ENCODE measurements at places on chromosomes 12 and 14. TPM values are rescaled to one million over a fixed set of nuclear protein-coding genes. Genes with fewer than 3 reads are reported as not detected.
A peak's percentile ranks its signal among the peaks of the same experiment; 100 is the strongest.

- DNase-seq: no peak
Observed at GRCh38 chr12:64752833-64753238, 6.4 kb downstream of the GNS start.

DNA sequence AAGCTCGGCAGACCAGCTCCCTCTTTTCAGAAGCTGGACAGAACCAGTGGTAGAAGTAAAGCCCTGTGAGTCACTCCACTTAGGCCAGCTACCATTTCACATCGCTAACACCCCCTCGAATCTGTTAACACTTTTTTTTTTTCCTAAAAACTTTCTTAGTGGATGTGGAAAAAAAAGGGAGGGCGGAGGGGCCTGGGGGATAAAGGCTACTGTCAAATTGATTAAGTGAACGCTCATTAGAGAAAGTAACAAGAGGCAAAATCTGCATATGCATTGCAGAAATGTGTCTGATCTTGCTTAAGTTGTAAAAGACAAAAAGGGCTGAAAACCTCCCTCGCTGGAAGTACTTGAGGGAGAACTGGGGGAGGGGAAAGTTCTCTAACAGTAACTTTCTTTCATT, 86.6 kb upstream of the OTX2 start:
- DNase-seq: no peak

The NPC2 gene
- 82.4 TPM for total RNA-seq

DNA sequence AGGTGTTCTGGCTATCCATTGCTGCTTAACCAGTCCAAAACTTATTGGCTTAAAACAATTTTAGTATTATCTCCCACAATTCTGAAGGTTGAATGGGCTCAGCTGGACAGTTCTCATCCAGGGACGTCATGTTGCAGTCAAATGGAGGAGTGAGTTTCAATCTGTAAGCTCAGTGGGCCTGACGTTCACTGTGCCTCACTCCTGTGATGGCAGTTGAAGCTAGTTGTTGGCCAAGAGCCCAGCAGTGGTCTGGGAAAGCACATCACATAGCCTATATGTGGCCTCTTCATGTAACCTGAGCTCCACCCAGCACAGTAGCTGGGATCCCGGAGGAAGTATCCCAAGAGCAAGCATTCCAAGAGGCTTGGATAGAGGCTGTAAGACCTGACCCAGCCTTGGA, 40.6 kb upstream of the CDKN3 start:
- DNase-seq: peak; percentile 35

The KCNJ8 gene
- 0.72 TPM for total RNA-seq

- no peak for DNase-seq
Observed at GRCh38 chr12:51972422-51972812, 20.9 kb downstream of the ACVR1B start.

DNA sequence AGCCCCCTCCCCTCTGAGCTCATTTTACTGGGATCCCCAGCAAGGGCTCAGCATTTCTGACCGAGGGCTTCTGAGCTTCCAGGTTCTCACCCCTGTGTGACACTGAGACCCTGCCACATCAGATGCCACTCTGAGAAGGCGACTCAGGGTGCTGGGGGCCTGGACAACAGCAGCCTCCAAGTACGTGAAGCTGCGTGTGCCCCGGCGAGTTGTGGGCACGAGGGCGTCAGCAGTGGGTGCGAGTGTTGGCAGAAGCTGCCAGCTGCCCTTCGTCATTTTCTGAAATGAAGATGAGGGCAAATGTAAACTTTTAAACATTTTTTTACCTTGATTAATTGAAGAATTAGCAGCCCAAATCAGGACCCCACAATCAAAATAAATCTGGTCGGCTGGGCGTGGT, 32.7 kb upstream of the TEX22 start:
- DNase-seq: no peak

The AVPR1A gene
- not detected for total RNA-seq

- no peak for DNase-seq
Observed at GRCh38 chr14:30162066-30162465, 234.4 kb upstream of the PRKD1 start.

DNA sequence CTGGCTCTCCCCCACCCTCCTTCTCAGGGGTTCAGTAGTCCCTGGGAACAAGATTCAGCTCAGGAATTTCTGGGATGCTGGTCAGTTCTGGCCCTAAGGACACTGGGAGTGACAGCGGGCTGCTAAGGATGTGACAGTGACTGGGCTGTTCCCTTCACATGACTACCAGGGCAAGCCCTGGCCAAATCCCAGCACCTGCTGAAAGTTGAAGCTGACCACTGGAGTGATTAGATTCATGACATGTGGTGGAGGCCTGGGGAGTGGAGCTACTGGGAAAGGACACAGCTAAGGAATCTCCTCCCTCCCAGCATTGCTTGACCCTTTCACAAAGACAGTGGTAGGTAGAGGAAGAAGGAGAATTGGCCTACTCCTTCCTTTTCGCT, 204.9 kb downstream of the DAD1 start:
- no peak for DNase-seq

The KERA gene
- total RNA-seq: not detected

DNA sequence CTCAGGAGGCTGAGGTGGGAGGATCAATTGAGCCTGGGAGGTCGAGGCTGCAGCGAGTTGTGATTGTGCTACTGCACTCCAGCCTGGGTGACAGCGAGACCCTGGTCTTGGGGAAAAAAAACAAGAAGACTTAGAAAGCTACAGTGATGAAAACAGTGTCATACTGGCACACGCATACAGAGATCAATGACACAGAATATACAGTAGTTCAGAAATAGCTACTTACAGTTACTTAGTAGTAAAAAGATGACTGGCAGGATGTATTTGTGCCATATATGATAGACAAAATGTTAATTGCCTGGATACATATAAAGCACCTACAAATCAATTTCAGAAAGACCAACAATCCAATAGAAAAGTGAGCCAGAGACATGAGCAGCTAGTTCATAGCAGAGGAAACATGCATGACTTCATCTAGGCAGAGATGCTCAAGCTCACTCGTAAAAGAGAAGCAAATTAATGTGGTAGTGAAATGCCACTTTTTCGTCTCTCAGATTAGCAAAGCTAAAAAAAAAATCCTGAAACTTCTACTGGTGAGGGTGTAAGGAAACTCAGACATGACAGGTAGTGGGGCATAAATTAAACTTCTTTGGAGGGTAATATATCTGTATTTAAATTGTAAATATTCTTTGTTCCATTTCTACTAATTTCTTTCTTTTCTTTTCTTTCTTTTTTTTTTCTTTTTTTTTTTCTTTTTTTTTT, 2.5 kb upstream of the ALDH2 start:
- no peak for DNase-seq

GRCh38 chr14:34462132-34462893, at the start of gene SPTSSA:
SPTSSA (minus strand) TSS chr14:34462240; CDS start chr14:34462207, 33 bp downstream.
- DNase-seq: peak; percentile 85

Measured in HFFc6 (cell line).